Central memory CD4-positive, alpha-beta T cell (primary cell): ENCODE measurements at places on chromosomes 13 and 19.

DNA sequence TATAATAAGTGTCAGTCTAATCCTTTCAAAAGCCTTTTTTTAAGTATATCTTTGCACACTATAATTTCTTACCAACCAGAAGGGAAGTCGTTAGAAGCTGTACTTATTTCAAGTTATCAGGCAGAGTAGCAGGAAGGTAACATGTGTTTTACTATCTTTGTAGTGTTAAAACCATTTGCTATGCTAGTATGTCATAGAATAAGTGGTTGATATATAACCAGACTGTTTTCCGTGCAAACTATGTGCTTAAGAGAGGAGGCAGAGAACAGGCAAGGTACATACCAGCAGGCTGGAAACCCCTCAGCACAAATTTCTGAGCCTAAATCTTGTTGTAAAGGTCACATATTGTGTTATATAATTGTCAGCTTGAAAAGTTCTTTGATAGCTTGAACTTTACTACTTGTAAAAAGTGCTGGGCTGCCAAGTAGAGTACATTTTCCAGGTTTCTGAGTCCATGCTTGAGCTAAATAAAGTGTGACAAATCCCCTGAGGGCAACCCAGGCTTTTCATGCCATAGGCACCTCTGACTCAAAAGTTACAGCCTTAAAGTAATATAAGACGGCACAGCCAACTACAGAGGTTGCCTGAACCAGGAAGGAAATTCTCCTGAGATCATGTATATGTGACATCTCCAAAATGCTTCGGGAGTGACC is 1297.4 kb downstream of the PCDH9 start:
- DNase-seq = no peak

- no peak for DNase-seq
Measured at GRCh38 chr13:44904967-44905366, 84.3 kb downstream of the NUFIP1 start.

- no peak for DNase-seq
Measured at GRCh38 chr13:105159841-105160240, 1375.6 kb downstream of the EFNB2 start.

DNA sequence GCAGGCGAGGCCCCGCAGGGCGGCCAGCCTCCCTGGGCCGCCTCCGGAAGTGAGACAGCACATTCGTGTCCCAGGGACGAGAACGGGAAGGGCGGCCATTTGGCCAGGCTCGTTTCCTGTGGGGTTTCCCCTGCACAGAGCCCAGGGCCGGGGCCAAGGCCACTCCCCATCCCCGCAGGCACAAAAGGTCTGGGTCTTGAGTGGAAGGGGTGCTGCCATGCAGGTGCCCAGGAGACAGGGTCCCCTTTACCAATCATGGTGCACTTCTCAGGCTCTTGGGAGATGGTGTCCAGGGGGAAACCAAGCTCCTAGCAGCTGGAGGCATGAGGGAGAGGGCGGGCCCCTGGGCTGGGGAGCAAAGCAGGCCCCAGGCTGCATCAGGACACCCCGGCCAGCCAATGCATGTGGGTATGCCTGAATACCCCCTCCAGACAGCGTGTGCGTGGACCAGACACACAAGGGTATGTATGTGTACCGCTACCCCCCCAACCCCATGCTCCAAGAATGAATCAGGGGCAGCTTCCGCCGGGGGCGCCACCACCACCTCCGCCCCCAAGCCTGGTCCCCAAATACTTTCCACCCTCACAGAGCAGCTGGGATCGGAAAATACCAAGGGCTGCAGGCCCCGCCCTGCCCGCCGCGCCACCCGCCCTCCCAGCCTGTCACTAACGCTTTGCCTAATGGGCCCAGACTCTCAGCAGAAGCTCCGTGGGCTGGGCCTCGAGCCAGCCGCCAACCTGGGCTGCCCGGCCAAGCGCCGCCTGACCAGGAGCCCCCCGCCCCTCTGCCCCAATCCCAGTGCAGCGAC is 37.6 kb upstream of the NANOS3 start:
- peak; percentile 77 for DNase-seq

GRCh38 chr19:50861010-50861409 is 6.3 kb downstream of the KLK3 start:
- DNase-seq = no peak

- no peak for DNase-seq
Measured at GRCh38 chr13:41178040-41178439, 16.3 kb downstream of the KBTBD7 start.
